ENCODE measurements at places on chromosomes 1 and 21.

DNA sequence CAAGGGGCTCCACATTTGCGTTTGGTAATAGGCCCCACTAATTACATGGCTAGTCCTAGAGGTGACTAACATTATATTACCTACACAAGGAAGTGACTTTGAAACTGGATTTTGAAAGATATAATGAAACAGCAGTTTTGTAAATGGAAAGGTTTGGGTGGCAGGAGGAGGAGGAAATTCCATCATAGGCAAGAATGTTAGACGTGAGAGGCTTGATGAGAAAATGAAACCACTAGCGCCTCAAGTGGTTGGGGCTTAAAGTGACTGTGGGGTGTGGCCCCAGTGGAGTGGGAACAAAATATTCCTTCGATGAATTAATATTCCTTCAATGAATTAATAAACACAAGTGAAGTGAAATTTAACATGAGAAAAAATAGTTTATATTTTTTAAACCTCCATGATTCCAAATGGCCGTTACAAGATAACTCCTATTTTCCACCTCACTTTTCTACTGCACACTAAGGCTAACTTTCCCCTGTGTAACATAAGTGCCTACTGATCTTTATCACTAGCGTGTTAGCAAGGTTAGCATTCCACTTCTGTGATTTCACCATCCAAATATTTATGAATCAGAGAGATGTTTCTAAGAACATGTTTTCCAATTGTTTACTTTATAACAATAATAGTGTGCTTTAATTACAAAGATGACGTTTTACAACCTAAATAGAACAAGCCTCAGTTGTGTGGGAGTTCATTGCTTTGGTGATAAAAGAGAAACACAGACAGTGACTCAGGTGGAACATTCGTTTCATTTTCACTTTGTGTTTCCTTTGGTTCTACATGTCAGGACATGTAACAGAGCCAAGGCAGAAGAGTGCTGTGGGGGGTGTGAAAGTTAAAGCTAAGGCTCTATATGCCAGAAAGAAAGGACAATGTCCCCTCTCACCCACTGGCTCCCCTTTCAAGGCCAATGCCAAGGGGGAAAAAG lies 12.5 kb upstream of the ATF3 start:
- DNase-seq, result peak; percentile 50

- no peak for DNase-seq
These were observed 38.9 kb upstream of the HMCN1 start for GRCh38 chr1:185695299-185695698.

- no peak for DNase-seq
These were observed 248.1 kb upstream of the C1orf105 start for GRCh38 chr1:172172352-172172831.

- no peak for DNase-seq
These were observed 732.6 kb upstream of the CHRM3 start for GRCh38 chr1:238653693-238654321.

- DNase-seq, result peak; percentile 41
These were observed 19.9 kb upstream of the WDR26 start for GRCh38 chr1:224454402-224455055.

DNA sequence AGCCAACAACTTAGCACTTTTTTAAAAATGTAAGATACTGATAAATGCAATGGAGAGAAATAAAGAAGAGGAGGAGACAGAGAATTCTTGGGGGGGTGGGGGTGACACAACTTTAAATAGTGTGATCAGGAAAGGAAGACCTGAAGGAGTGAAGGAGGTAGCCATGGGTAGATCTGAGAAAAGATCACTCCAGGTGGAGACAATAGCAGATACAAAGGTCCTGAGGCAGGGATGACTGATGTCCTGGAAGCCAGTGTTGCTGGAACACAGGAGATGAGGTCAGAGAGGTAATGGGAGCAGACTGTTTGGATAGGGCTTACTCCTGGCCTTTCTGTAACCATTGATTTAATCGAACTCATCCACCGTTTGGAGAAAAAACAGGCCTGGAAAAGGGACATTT lies 24.6 kb upstream of the TRABD2B start:
- DNase-seq, result no peak

DNA sequence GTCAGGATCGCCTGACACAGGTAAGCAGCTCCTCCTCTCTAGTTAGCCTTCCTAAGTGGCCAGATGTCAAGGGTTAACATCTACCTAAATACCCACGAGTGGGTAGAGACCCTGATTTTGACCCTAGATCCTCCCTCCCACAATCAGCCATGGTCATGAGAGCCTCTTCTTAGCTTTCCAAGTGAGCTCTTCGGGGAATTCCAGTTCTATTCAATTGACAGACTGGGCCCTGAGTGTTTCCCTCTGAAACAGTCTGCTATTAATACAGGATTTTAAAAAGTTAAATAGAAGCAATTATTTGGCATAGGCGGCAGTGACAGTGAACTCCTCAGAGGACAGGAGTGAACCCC lies 28.1 kb downstream of the C2CD2 start:
- DNase-seq, result no peak

GRCh38 chr1:234748066-234748465 lies 138.1 kb upstream of the IRF2BP2 start:
- DNase-seq, result no peak

DNA sequence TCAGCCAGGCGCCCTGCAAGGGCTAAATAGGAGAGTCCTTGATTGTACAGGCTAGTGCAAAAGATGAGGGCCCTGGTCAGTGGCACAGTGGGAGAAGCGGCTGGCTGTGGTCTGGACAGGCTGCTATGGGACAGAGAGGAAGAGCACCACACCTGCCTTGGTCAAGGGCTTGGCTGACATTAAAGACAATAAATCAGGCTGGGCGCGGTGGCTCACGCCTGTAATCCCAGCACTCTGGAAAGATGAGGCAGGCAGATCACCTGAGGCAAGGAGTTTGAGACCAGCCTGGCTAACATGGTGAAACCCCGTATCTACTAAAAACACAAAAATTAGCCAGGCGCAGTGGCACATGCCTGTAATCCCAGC lies 62.9 kb downstream of the NID1 start:
- no peak for DNase-seq

DNA sequence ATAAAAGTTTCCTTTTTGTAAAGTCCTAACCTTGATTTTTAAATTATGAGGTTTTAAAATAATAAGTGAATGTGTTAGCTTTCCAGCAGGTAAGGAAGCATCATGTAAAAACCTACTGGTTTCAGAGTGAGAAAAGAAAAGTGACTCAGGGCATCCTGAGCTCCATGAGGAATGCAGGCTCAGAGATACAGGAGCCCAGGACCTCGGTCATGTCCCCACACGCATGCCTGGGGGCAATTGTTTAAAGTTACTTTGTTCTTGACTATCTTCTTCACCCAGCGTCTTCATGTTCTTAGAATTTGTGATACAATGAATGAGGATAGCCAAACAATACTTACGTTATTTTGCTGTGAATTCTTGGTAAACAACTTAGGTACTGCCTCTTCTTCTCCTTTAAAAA lies 117.4 kb upstream of the PLPPR5 start:
- DNase-seq, result no peak

GRCh38 chr1:155527677-155528076 lies 34.9 kb downstream of the ASH1L start:
- DNase-seq, result no peak

GRCh38 chr1:159951551-159951950 lies 2.5 kb downstream of the SLAMF9 start:
- no peak for DNase-seq

DNA sequence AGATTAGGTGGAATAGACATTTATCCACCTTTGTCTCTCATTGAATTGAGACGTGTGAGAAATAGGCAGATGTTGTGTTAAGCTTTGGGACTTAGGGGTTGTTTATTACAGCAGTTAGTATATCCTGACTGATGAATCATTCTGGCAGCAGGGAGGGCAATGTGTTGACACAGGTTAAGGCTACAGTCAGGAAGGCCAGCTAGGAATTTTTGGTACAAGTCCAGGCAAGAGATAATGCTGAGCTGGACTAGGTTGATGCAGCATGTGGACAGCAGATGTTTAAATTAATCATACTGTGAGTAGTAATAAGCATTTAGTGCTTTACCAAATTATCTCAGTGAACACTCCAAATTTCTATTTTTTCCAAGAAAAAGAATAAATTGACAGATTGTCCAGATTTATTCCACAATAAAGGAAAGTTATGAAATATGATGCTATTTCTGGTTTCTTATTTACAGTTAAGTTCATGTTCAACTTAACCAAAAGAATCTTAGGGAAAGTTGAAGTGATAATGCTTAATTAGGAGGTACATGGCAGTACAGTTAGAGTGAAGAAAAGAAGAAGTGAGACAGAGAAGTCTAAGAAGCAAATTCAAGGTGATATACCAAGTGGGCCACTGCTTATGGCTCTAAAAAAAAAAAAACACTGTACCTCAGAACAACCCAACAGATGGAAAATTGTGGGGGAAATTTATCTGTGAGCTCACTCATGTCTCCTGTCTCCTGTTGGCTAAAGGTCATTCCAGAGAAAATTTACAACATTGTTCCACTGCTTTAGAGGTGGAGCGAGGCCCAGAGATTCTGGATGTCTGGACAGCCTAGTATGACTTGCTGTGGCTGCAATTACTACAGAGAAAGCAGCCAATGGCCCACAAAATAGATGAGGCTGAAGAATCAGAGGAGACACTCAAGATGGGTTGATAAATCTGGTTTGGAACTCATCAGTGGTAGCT lies 102.7 kb upstream of the C21orf91 start:
- DNase-seq, result no peak

- no peak for DNase-seq
These were observed 11.0 kb upstream of the TIPRL start for GRCh38 chr1:168167806-168168205.

DNA sequence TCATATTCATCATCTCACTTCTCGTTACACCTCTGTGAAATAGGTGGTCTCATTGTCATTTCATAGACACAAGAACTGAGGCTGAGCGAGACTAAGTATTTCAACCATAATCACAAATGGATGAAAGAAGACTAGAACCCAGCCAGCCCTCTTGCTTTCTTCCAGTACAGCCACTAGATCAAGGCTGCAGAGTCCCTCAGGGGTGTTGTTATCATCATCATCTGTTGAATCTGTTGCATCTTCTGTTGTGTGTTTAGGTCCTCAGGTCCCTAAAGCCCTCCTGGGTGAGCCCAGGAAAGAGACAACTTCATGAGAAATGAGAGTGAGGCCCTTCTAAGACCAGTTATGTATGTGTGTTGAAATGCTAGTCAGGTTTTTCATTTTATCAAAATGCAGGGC lies 86.6 kb upstream of the ZNF326 start:
- no peak for DNase-seq

DNA sequence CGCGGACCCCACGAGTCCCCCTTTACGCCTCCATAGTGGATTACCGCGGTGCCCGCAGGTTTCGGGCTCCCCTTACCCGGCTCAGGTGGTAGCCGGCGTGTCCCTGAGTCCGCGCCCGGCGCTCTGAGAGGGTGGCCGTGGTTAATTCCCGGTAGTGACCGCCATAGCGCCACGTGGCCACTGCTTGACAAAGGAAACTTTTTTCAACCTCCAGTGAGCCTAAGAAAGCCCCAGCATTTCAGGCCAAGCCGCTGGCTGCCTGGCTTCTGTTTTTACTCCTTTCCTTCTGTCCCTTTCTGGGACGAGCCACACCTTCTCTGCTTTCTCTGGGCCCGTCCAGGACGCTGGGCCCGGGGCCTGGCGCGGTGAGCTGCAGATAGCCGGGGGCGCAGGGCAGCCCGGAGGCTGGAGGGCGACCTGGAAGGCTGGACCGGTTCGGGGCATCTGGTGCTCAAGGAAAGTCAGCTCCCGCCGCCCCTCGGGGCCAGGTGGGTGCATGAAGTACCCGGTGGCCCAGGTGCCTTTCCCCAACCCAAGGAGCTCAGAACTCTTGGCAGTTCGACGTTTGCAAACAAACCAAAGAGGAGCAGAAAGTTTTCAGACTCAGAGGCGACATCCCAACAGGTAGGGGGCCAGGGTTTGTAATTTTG lies 540 bp upstream of the C1orf198 start:
- DNase-seq, result peak; percentile 87

DNA sequence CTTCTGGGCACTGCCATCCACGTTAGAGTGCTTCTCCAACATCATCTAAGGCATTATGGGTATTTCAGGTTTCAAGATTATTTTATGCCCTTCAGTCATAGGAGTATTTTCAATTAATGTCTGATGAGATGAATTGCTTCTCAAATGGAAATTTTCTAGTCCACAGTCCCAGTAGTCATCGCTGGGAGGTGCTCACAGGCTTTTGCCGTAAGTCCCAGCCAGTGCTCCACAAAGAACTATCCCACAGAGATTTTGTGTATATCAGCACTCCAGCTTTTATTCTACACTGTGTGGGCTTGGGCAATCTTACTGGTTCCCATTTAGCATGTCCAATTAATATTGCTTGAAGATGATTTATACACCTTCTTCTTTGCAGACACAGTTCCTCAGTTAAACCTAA lies 61.0 kb downstream of the SMYD2 start:
- no peak for DNase-seq

DNA sequence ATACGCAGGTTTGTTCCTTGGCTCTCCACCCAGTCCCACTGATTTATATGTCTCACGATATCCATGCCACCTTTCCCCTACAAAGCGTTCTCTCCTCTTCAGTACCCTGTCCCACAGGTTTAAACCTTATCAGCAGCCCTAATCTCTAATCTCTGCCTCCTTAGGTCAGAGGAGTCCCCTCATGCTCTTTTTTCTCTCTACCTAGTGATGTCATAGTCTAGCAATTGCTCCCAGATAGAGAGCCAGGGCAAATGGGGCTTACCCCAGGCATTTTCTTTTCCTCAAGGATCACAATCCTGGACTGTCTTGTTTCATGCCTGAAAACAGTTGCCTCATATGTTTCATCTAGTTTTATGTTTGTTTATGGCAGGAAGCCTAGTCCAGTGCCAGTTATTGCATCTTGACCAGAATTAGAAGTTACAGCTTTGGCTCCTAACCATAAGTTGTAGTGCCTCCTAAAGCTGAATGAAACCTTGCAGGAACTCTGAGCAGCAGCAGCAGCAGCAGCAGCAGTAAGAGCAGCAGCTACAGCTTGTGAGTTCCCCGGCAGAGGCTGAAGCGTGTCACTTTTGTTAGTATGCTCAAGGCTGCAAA lies 26.7 kb upstream of the TP53BP2 start:
- DNase-seq, result no peak

DNA sequence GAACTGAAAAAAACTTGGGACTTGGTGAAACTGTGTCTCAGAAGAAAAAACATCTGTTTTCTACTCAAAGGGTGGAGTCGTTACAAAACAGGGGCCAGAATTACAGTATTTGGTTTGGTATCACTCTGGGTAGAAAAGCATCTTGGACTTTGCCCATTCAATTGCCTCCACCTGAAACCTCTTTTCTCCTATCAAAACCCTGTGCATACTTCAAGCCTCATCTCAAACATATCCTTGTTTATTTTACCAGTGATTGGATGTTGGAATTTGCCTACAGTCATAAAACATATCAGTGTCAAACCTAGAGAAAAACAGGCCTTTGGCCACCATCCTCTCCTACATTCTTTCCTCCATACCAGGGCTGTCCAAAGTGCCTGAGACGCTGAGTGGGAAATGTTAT lies 281.5 kb downstream of the PLPP3 start:
- no peak for DNase-seq

- DNase-seq, result no peak
These were observed 17.4 kb downstream of the PDXK start for GRCh38 chr21:43736224-43736883.

Data from thyroid gland (tissue), 4 donors.